ENCODE measurements at places on chromosomes 3 and 15. TPM values are rescaled to one million over a fixed set of nuclear protein-coding genes. Genes with fewer than 3 reads are reported as not detected.

DNA sequence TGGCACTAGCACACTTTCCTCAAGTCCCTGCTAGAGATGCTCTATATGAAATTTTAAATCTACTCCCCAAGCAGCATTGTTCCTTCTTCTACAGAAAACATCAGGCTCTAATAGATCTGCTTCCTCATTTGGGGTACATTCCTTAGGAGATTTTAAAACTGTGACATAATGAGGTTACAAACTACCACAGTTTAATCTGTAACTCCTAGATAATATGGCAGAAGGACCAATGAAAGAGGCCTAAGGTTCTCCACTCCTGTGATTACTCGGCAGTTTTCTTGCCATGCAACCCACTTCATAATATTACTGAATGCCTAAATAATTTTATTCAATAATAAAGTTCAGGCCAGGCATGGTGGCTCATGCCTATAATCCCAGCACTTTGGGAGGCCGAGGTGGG, 16.1 kb downstream of the ZNF106 start:
- no peak for DNase-seq

GRCh38 chr3:10876661-10877060, 60.6 kb downstream of the SLC6A11 start:
- no peak for DNase-seq

DNA sequence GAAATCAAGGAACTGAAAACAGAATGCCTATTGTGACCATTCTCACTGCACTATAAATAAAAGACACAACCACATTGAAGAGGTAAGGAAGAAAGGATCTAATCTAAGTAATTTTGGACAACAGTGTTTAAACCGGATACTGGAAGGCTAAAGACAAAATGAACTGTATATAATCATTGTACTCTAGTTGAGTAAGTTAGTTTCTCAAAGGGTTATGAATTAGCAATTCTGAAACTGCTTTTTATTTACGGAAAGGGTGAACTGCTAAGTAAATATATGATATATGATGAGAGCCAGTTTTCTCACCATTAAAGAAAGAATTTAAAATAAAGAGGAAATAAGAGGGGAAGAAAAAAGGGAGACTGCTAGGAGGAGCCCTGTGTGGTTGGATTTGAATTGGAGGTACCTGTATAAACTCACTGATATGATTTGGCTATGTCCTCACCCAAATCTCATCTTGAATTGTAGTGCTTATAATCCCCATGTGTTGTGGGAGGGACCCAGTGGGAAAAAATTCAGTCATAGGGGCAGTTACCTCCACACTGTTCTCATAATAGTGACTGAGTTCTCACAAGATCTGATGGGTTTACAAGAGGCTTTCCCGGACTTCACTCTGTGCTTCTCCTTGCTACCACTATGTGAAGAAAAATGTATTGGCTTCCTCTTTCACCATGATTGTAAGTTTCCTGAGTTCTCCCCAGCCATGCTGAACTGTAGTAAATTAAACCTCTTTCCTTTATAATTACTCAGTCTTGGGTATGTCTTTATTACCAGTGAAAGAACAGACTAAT, 607.7 kb downstream of the PYDC2 start:
- no peak for DNase-seq

GRCh38 chr3:137062250-137062649, 104.5 kb downstream of the IL20RB start:
- DNase-seq = no peak

- DNase-seq = no peak
Measured at GRCh38 chr15:96366526-96366877, 36.0 kb downstream of the NR2F2 start.

- DNase-seq = no peak
Measured at GRCh38 chr3:110419096-110419495, 652.5 kb upstream of the NECTIN3 start.

DNA sequence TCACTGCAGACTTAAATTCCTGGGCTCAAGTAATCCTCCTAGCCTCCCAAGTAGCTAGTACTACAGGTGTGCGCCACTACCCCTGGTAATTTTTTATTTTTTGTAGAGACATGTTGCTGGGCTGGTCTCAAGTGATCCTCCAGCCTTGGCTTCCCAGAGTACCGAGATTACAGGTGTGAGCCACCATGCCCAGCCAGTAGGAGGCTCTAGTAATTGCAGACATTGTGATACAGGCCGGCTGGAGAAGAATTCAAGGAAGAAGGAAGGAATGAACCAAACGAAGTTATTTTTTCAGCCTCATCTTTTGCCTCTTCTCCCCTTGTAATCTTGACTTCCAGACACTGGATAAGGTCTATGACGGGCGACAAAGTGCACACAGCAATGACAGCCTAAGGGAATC, 3.2 kb upstream of the PPP4R2 start:
- DNase-seq = no peak

DNA sequence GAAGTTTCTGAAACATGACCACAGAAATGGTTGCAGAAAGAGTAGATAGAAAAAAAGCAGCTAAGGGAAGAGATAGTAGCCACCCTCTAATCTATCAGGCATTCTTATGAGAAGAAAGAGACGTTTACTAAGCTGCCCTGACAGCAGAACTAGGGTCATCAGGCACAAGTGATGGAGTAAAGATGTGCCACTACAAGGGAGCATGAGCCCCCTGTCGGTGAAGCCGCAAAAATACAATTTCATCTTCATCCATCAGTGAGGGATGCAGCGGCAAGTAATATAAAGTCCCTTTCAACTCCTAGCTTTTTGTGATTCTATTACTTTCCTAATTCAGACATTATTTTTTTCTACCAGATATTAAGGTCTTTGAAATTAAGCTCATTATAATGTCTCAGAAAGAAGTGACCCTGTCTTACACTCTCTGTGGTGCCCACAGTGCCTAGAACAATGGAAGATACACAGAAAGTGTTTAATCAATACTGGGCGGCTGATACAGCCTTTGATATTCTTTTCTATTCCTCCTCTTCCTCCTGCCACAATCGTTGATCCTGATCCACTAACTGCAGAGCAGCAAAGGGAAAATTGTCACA, 651.6 kb downstream of the NTRK3 start:
- DNase-seq = no peak

- DNase-seq = no peak
Measured at GRCh38 chr3:81788044-81788443, 26.6 kb upstream of the GBE1 start.

DNA sequence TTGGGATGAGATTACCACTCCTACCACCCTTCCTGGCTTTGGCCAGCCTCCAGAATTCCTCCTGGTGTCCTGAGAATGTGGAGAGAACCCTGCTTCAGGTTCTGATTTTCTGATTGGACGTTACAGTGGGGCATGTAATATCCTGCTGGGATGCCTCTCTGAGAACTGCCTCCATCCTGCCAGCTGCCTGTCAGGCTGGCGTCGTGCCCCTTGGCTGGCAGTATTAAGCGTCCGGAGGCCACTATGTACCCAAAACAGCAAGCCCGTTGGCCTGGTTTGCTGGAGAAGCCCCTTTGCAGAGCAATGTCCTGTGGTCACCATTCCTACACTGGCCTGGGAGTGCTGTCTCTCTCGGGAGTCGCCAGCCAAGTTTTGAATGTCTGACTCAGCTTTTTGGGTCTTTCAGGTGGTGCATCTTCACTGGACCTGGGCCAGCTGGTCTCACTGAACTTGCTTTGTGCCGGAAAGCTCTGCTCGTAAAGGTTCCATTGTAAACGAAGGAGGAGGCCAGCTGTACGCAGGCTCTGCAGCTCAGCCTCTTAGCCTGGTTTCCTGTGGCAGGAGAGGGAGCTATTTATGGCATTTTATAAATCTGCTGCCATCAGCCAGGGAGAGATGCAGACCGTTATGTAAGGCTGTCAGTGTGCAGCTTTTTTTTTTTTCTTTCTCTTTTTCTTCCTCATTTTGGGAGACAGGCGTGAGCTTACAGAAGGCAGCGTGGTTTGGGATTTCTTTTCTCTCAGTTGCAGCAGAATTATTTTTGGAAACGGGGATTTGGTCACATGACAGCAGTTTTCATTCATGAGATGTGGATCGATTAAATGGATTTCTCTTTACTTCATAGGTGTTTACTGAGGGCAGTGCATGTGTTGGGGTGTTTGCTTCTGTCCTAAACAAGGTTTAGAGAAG, 19.0 kb upstream of the TRAK1 start:
- peak; percentile 75 for DNase-seq

DNA sequence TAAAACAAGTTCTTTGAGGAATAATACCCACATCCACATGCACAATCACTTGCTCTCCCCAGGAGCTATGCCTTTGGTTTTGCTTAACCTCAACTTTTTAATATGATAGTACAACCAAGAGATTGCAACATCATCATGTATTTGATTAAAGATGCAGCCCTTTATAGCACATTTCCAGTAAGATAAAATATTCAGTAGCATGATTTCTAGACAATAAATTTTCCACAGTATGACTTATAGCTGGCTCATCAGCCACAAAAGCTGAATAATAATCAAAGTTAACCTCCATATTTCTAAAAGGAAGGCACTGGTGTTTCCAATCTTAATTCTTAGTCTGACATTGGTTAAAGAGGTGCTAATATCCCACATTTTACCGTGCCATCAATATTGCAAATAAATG, 622.5 kb downstream of the TBL1XR1 start:
- DNase-seq = no peak

GRCh38 chr15:64571857-64572291, 111.5 kb downstream of the ZNF609 start:
- DNase-seq = no peak

DNA sequence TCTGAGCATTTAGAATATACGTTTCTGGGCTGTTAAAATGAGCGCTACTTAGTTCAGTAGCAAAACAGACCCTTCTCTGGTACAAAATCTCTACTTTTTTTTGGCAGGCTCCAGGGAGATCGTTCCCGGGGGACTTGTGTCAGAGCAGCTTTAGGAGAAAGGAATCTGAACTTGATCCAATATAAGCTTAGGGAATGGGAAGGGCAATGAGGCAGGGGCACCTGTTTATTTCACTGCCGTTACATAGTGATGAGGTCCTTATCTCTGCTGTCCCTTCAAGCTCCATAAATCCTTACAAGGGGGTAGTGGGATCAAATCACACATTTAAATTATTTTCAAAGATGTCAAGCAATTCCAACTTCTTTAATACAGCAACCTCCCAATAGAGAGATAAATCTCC, 128.7 kb upstream of the BNIP2 start:
- no peak for DNase-seq

GRCh38 chr3:173128633-173129032, 12.4 kb downstream of the SPATA16 start:
- DNase-seq = no peak

- no peak for DNase-seq
Measured at GRCh38 chr3:158970006-158970405, 168.2 kb downstream of the MFSD1 start.

DNA sequence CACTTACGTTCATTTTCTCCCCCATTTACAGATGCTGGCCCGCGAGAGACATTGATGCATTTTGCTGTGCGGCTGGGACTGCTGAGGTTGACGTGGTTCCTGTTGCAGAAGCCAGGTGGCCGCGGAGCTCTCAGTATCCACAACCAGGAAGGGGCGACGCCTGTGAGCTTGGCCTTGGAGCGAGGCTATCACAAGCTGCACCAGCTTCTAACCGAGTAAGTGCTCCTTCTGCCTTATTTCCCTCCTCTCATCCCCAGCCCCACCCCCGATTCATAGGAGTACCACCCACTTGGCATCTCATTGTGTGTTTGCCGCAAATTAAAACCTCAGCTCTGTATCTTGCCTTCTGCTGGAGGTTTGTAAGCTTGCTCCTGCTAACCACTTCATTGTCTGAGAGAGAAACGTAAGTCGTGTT, 163.3 kb downstream of the AKAP13 start:
- no peak for DNase-seq

- DNase-seq = no peak
Measured at GRCh38 chr3:183038757-183039156, 58.4 kb upstream of the DCUN1D1 start.

GRCh38 chr3:52186729-52187128, 11.2 kb upstream of the ALAS1 start:
- DNase-seq = no peak

DNA sequence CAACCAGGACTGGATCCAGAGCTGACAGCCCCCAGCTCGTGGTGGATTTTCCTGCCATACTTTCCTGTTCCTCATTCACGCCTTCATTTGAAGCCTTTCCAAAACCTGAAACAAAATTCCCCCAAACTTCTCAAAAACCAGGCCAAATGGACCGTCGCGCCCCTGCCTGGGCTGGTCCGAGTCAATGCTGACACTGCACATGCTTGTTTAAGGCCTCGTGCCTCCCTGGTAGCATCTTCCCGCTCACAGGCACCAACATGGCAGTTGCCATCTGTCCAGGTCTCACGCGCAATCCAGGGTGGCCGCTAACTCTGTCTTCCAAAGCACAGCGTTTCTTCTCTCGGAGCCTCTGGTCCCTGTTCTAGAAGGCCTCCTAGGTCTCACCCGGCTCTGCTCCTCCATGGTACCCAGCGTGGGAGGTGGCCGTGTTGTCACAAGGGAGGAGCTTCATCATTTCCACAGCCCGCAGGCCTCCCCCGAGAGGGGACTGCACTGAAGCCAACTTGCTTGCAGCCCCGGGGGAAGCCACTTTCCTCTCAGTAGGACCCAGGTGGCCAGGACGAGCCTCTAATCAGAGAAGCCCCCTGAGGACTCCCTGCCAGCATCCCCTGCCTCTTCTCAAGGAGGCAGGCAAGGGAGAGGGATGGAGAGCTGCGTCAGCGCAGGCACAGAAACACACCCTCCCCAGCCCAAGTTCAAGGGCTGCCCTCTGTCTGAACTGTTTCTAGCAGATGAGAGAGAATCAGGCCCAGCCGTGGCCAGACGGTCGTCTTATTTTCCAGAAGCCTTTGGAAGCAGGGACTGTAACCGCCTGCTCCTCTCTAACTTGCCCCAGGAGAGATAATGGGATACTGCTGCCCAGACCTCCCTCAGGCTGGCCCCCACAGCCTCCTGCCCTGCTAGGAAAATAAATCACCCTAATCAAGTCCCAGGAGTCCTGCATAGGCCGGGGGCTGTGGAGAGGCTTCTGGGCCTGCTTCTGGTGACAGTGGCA, 152.8 kb upstream of the TLE3 start:
- no peak for DNase-seq

Gene SGO1
- total RNA-seq = 8.1 TPM

Gene PP2D1
- total RNA-seq = not detected

Gene LMAN1L
- total RNA-seq = not detected

Gene CEP19
- total RNA-seq = 1.7 TPM

Gene SLC12A8
- 2.2 TPM for total RNA-seq

Gene TLR9
- total RNA-seq = not detected

Gene IGSF10
- under 0.01 TPM for total RNA-seq

All from IMR-90 (cell line).